Breast epithelium (tissue), 4 donors: ENCODE measurements at places on chromosomes 16 and 17.

DNA sequence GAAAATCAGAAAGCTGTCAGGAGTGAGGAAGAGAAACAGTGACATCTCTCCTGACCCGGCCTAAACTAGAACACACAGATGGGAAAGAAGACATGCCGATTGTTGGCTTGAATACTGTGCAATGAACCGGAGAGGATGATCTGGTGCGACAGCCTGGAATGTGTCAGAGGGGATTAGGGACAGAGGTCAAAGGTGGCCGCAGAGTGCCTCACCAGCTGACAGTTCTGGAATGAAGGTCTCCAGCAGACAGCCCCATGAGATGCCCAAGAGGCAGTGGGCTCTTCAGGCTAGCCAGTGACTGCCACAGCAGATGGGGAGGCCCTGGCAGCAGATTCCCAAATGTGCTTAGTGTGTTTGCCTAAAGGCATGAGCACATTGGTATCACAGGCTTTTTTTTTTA lies 623.2 kb downstream of the CDH8 start:
- DNase-seq = no peak

DNA sequence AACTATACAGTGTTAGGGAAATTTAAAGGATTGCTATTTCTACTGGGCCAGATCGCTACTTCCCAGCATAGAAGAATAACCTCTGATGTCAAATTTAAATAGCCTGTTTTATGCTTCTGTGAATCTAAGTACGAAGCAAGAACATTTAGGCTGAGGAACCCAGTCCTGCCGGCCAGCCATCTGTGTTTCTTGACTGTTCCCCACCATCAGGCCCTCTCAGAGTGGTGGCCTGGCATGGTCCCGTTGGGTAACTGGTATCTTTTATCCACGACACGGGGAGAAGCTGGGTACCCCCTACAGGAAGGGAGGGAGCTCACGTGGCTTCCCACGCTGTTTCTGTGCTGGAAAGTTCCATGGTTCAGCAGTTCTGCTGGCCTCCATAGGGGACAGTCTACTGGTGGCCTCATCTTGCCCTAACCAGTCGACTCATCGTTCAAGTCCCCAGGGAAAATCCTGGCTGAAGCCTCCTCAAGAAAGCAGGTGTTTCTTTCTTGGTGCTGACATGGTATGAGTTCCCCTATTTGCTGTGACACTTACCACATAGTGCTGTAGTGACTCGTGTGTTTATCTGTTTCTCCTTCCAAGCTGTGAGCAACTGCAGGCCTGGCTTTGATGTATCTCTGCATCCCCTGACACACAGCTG lies 201.7 kb upstream of the NLRP1 start:
- DNase-seq = no peak

- DNase-seq = no peak
Observed at GRCh38 chr17:42359133-42359532, 29.1 kb downstream of the STAT3 start.

- no peak for DNase-seq
Observed at GRCh38 chr17:42431758-42432161, 8.7 kb upstream of the CAVIN1 start.

GRCh38 chr16:15966836-15967546 lies 17.6 kb downstream of the ABCC1 start:
- DNase-seq = no peak

- no peak for DNase-seq
Observed at GRCh38 chr16:74679983-74680382, 13.3 kb upstream of the RFWD3 start.

GRCh38 chr17:45311760-45312476 lies 4.9 kb downstream of the MAP3K14 start:
- peak; percentile 68 for DNase-seq

- no peak for DNase-seq
Observed at GRCh38 chr16:85466304-85466700, 146.8 kb upstream of the GSE1 start.

- no peak for DNase-seq
Observed at GRCh38 chr17:36493956-36494355, 7.5 kb downstream of the ZNHIT3 start.

DNA sequence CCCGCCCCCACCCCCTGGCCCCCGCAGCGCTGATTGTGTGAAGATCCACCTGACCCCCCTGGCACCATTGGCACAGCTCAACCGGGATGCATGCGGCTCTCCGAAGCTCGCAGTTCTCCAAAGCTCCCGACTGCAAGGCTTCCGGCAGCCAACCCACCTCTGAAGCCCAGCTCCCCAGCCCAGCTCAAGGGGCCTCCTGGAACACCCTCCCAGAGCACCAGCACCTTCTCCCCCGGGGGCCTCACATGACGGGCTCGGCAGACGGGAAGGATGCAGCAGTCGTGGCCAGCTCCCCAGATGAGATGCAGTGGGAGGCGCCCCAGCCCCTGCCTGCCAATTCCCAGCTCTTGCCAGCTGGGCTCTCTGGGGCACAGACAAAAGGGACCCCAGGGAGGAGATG lies 215.3 kb downstream of the ZNF423 start:
- DNase-seq = no peak

GRCh38 chr17:60959696-60960095 lies 282.0 kb downstream of the BCAS3 start:
- no peak for DNase-seq

GRCh38 chr16:85289760-85290625 lies 177.7 kb upstream of the CIBAR2 start:
- DNase-seq = no peak

DNA sequence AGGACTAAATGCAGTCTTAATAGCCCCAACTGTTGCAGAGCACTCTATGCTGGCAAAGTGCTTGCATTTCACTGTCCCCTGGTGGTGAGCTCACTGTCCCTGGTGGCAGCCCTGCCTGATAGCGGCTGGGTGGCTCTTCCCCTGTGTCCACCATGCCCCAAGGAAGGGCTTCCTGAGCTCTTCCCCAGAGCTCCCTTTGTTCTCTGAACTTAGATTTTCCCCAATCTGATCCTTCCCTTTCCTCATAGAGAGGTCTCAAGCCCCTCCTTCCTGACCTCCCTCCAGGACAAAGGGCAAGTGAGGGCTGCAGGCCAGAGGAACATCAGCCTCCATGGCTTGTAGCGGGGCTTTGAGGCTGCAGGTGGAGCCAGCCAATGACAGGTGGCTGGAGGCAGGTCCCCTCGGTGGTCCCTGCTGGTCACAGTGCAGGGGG lies 17.0 kb downstream of the BEAN1 start:
- no peak for DNase-seq

DNA sequence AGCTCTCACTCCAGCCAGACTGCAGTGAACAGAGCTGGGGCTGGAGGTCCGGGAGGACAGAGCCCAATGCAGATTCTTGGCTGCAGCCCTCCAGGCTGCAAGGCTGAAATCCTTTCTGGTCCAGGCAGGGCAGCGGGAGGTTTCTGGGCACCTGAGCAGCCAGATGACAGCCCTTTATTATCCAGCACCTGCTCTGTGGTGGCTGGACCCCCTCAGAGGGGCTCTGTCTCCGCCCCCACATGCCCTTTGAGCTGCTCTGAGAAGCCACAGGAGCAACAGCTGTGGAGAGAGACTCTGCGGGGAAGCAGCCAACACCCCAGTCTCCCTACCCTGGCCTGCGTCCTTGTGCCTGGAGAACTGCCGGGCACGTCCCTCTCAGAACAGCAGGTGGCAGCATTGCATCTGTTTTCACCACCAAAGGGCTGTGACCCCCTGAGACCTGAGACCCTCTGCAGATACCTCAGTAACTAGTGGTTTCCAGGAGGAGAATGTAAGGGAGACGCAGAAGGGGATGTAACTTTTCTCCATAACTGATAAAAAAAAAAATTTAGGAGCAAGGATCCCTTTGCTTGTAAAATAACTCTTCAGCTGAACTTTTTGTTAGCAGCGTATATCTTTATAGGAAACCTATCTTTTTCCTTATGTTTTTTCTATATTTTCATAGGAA lies 3.7 kb upstream of the CNP start:
- peak; percentile 65 for DNase-seq

- peak; percentile 67 for DNase-seq
Observed at GRCh38 chr17:50198026-50198669, 3.3 kb downstream of the COL1A1 start.

- DNase-seq = no peak
Observed at GRCh38 chr16:51133183-51133582, 17.9 kb downstream of the SALL1 start.

- DNase-seq = no peak
Observed at GRCh38 chr17:43212641-43213490, 1.2 kb downstream of the TMEM106A start.

- DNase-seq = no peak
Observed at GRCh38 chr17:50274142-50274896, at the start of gene TMEM92. Gene TMEM92 (plus strand): TSS chr17:50274466. CDS start chr17:50274502, 36 bp downstream.

GRCh38 chr17:82116246-82116645 lies 18.2 kb upstream of the FASN start:
- DNase-seq = no peak

GRCh38 chr17:29616300-29617048 lies 6.2 kb downstream of the CORO6 start:
- no peak for DNase-seq
